ENCODE measurements at places on chromosomes 2 and 18. TPM values are rescaled to one million over a fixed set of nuclear protein-coding genes. Genes with fewer than 3 reads are reported as not detected.

DNA sequence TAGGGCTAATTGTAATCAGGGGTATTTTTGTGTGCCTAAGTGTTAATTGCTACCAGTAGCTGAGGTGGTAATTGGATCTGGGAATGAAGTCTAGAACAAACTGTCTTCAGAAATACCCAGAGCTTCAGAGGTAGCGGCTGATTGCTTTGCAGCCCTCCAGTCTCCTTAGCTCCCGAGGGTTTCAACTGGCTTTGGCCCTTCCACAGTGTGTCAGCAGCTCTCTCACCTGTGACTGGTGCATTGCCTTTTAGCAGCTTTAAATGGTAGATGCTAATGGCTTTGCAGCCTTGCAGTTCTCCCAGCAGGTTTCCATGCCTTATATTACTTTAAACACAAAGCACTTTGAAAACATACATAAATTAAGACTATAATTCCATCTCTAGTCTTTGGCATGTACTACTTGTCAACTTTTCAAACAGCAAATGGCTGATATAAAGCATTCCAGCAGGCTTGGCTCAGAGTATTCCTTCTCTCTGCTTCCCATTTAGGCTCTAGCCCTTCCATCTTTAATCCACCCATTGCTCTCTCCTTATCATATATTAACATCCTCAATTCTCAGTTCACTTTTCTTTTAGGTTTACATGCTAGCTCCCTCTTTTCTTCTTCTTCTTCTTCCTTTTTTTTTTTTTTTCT lies 156.4 kb upstream of the GALNT13 start:
- DNase-seq = no peak

- no peak for DNase-seq
Measured at GRCh38 chr18:55069497-55069896, 110.2 kb upstream of the CCDC68 start.

GRCh38 chr18:47680488-47680887 lies 250.0 kb downstream of the SMAD2 start:
- DNase-seq = no peak

DNA sequence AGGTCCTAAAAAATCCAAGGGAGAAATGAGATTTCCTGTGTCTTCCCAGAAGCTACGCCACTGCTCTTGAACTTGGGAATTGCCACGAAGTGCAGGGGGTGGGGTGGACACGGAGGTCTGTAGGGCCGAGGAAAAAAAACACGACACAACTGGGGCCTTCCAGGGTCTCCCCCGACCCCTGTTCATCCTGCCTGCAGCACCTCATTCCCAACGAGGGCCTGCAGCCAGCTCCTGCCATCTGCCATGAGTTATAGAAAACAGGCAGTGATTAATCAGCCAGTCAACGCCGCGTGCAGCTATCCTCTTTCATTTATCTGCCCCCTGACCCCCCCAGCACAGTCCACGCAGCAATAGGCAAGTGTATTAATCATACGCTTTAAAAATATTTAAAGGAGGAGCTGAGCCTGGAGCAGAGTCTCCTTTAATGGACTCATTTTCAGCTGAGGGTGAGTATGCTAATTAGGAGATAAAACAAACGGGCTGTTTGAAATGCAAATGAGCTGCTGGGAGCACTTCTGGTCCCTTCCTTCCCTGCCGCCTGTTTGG lies 209.9 kb downstream of the TFCP2L1 start:
- DNase-seq = no peak

DNA sequence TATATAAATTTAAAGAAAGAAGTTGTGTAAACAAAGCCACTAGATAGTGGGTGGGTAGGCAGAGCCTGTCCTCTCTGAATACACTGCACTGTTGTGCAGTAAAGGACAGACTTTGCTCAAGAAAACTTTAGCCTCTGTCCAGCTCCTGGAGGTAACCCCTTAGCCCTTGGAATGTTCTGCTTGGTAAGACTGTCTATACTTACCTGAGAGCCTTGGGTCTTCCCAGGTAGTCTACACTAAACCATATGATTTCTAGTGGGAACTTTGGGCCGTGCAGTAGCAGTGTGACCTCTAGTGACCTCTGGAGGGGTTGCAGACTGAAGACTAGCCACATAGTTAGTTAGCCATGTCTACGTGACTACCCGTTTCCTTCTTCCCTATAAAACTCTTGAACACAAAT lies 678.3 kb upstream of the NRXN1 start:
- DNase-seq = no peak

DNA sequence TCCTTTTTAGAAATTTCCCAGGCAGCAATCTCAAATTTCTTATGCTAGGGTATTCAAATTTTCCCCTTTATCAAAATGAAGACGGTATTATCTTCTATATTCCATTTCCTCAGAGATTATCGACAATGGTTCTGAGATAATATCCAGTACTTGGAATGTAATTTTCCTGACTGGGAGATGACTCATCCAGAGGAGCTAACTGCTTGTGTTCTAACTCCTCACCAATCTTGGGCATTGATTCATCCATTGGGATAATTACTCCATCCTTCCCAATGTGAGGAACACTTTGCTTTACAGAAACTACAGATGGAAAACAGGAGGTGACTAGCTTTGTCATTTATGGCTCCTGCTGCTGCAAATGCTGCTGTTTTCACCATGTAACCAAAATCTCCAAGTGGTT lies 239.4 kb upstream of the LYPD1 start:
- DNase-seq = no peak

Gene GRHL1
- 1.5 TPM for total RNA-seq

DNA sequence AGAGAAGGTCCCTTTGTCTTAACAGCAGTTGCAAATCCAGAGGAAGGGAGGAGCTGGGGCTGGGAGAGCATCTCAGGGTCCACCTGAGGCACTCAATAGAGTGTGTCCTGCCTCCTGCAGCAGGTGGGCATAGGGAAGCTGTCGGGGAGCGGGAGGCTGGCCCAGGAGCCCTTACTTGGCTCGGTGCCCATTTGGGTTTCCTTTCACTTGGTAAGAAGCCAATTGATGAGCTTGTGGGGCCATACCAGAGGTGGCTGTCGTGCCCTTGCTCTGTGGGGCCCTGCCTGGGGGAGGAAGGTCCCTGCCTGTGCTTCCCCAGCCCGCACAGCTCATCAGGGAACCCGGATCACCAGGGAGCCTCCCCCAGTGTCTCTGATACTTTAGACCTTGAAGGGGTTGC lies 229.7 kb downstream of the DYSF start:
- peak; percentile 51 for DNase-seq

- no peak for DNase-seq
Measured at GRCh38 chr18:21602299-21602587, 1.7 kb upstream of the ESCO1 start.

DNA sequence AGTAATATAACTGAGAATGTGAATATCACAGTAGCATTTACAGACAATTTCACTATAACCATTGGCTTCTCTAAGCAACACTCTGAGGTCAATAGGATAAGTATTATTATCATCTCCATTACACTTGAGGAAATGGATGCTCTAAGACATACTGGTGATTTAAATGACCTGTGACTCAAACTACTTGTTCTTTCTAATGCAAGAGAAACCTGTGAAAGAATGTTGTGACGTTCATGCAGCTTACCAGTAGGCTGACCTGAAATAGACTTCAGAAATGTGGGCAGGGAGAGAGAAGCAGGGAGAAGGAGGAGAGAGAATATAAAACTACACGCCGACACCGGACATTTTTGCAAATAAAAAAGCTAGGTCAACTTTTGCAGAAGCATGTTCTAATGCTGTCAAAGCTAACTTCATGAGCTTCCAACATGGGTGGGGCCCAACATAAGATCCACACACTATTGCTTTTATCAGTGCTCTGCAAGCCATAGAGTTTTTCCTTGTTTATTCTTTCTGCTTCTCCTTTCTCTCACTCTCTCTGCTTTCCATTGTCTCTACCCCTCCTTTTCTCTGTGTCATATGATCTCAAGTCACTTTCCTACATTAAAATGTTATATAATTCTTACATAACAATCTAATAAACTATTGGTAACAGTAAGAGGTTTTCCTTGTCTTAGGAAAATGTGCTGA lies 217.6 kb upstream of the FN1 start:
- DNase-seq = no peak

Gene IHH
- 0.22 TPM for total RNA-seq

DNA sequence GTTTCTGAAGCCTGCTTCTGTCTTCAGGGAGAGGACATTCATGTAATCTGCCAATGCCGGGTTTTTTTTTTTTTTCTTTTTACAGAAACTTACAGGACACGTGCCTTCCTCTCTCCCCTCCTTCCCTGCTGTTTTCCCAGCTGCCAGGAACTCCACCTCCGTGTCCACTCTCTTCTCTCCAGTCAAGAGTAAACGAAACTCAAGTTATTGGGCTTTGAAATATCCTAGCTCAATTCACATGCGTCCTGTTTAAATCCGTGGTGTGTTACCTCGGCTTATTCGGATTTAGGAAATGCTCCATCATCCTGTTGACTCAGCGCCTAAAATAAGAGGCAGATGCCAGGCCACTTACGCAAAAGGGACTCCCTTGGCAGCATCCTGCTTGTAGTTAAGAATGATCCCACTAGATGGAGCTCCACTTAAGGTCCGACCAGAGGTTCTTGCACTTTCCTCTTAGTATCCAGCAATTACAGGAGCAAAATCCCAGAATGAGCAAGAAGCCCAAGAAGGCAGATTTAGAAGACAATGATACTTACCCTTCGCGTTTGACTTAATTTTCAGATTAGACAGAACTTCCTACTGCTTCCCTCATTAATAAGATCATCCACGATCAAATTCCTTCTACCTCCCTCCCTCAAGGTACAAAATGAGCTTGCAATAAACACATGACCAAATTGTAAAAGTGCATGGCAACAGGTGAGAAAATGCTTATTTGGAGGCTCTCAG lies 97.2 kb upstream of the ZCCHC2 start:
- peak; percentile 80 for DNase-seq

Gene SPEG
- 7.2 TPM for total RNA-seq

DNA sequence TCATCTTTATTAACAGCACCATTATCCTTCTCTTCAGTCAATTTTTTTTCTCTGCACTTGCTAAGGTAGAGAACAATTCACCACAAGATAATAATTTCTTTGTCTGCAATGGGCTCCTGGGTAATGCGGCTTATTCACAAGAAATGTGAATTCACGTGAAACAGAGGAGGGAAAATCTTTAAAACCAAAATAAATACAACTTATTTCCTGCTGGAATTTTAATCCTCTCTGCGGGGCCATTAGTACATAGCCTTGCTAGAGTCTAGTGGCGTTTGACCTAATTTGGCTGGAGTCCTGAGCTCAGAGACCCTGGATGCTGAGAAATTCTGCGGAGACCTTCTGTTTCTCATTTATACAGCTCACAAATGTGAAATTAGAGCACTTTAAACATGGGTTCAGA lies 319.3 kb upstream of the MMADHC start:
- DNase-seq = no peak

Gene GAL3ST2
- total RNA-seq = not detected

GRCh38 chr2:234374736-234375135 lies 122.1 kb downstream of the ARL4C start:
- no peak for DNase-seq

- no peak for DNase-seq
Measured at GRCh38 chr2:75709297-75709696, 1.4 kb downstream of the GCFC2 start.

Gene CCL20
- total RNA-seq = 0.76 TPM

Gene LOXHD1
- total RNA-seq = 0.89 TPM

Gene ASIC4
- 0.31 TPM for total RNA-seq

Gene ABCG5
- not detected for total RNA-seq

DNA sequence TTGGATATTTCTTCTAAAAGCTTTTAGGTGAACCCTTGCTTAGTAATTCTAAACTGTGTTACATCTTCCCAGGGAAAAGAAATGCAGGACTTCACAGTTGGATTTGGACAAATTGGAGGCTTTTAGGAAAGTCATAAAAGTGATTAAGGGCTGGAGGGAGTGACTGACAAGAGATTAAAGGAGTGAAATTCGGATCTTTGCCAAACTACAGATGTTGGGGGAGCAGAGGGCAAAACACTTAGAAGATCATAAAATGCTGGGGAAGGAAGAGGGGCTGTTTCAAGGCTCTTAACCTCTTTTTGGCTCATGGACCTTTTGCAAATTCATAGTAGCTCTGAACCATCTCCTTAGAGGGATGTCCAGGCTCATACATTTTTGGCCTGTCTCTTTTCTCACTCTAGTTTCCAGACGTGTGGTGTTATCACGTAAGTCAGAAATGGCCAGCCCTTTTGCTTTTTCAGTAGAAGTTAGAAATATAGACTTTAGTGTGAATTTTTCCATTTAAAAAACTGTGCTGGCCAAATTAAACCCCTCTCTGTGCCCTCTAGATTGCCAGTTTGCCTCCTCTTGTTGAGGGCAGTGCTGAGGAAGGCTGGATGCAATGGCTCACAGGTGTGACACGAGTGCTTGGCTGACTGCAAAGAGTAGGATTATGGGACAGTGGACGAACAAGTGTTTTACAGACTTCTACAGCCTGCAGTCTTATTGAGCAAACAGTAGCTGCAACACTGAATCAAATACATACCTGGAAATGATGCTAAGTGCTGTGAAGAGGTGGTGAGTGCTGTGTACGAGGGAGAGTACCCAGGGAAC lies 109.9 kb downstream of the LYPD6B start:
- no peak for DNase-seq

DNA sequence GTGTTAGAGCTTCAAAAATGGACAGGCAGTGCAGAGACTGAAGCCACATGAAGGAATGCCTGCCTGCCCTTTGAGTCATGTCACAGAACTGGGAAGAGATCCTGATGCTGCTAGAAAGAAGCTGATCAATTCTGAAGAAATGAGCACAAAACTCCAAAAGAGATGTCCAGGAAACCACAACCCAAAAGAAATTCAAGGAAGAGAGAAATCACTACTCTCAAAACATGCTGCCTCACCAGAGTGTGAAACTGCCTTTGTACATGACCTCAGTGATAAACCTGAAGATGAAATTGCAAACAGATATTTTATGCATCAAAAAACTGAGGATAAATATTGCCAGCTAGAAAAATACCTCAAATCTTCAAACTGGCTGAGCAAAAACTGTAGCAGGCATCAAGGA lies 20.5 kb downstream of the USP40 start:
- DNase-seq = no peak

- DNase-seq = no peak
Measured at GRCh38 chr2:121294881-121295840, 10.2 kb upstream of the TFCP2L1 start.

Measured in sciatic nerve (tissue), 2 donors.